ENCODE measurements at places on chromosomes 1 and 21. TPM values are rescaled to one million over a fixed set of nuclear protein-coding genes. Genes with fewer than 3 reads are reported as not detected.

Gene RRP1
- 4.4 TPM for polyA plus RNA-seq

Gene CYP4A11
- polyA plus RNA-seq: not detected

Gene MANEAL
- polyA plus RNA-seq: 0.75 TPM

Gene SPRR2B
- polyA plus RNA-seq: not detected

Gene TFF3
- polyA plus RNA-seq: 170 TPM

Gene RPS8
- polyA plus RNA-seq: 2,358 TPM

Gene FAM43B
- polyA plus RNA-seq: not detected

Gene IL22RA1
- polyA plus RNA-seq: not detected
